Hindlimb muscle (tissue), 1 donor: ENCODE measurements at places on chromosomes 11 and 22. TPM values are rescaled to one million over a fixed set of nuclear protein-coding genes. Genes with fewer than 3 reads are reported as not detected.

STIM1 gene
- polyA plus RNA-seq, result 121 TPM

OR5P2 gene
- not detected for polyA plus RNA-seq

CRACR2B gene
- 17.3 TPM for polyA plus RNA-seq

MPPED2 gene
- polyA plus RNA-seq, result 4.4 TPM
